ENCODE measurements at places on chromosomes 2 and 18. TPM values are rescaled to one million over a fixed set of nuclear protein-coding genes. Genes with fewer than 3 reads are reported as not detected.

The VIT gene
- not detected for total RNA-seq

The NEURL3 gene
- total RNA-seq: 0.34 TPM

The CAPN14 gene
- total RNA-seq: not detected

The AQP4 gene
- not detected for total RNA-seq

The MEP1B gene
- total RNA-seq: not detected

The SP100 gene
- 119 TPM for total RNA-seq

The ARHGEF4 gene
- total RNA-seq: not detected

The TMEM247 gene
- not detected for total RNA-seq

The ERMN gene
- total RNA-seq: not detected

The AFG3L2 gene
- 40.3 TPM for total RNA-seq

The GREB1L gene
- 3.1 TPM for total RNA-seq

The SERPINB12 gene
- total RNA-seq: not detected

The LYPD6B gene
- total RNA-seq: not detected

The CTNNA2 gene
- total RNA-seq: not detected

The APOB gene
- under 0.01 TPM for total RNA-seq

The SERPINB13 gene
- total RNA-seq: not detected

The CENPA gene
- 11.5 TPM for total RNA-seq

The DNAJC27 gene
- 2.1 TPM for total RNA-seq

The SETBP1 gene
- not detected for total RNA-seq

The PREB gene
- total RNA-seq: 47.0 TPM

The COL6A3 gene
- 4.3 TPM for total RNA-seq

The YPEL5 gene
- total RNA-seq: 49.8 TPM

The PRKAG3 gene
- total RNA-seq: not detected

All from mammary microvascular endothelial cell (primary cell).